ENCODE measurements at places on chromosomes 7 and 10. TPM values are rescaled to one million over a fixed set of nuclear protein-coding genes. Genes with fewer than 3 reads are reported as not detected.

The PNLIPRP3 gene
- not detected for total RNA-seq

The ECHS1 gene
- 572 TPM for total RNA-seq

The SBDS gene
- total RNA-seq: 57.9 TPM

The VPS37D gene
- total RNA-seq: 3.0 TPM

The COL28A1 gene
- not detected for total RNA-seq

The DHTKD1 gene
- 127 TPM for total RNA-seq

The C10orf53 gene
- not detected for total RNA-seq

The CCL24 gene
- 1.2 TPM for total RNA-seq

The CALML5 gene
- not detected for total RNA-seq

The AKR1E2 gene
- total RNA-seq: 2.5 TPM

The PRPS1L1 gene
- total RNA-seq: not detected

The ADAP1 gene
- 3.2 TPM for total RNA-seq

GRCh38 chr7:15609287-15609686 lies 47.5 kb upstream of the AGMO start:
- H3K36me3 ChIP-seq: no peaks in the 10 kb centered on the region
- DNase-seq: no peak
- no peaks in the 10 kb centered on the region for H3K4me1 ChIP-seq
- no peak overlapping the region for H3K27ac ChIP-seq

DNA sequence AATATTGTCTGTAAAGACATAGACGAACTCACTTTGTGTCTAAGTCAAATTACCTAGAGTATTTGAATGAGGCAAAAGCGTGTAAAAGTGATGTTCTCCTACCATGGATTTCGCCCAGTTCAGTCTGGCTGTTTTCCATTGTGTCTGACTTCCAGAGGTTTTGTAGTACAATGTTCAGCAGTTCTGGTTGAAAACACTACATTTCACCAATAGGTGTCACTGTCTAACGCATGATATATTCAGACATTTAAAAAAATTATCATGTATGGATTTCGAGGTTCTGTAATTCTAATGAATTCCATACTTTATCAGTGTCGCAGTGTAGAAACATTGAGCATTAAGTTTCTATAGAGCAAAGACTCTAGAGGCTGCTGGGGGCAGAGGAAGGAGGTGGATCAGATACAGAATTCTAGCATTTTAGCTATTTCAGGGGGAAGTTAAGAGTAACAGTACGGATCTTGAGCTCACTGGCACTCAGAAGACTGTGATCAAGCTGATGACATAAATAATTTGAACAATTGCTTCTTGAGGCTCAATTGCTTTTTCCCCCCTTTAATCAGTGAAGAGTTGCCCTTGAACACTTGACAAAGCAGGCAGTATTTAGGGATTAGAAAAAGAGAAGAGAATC lies 196.9 kb upstream of the RHOBTB1 start:
- H3K4me3 ChIP-seq: no peak overlapping the region
- no peaks in the 10 kb centered on the region for H3K4me1 ChIP-seq

DNA sequence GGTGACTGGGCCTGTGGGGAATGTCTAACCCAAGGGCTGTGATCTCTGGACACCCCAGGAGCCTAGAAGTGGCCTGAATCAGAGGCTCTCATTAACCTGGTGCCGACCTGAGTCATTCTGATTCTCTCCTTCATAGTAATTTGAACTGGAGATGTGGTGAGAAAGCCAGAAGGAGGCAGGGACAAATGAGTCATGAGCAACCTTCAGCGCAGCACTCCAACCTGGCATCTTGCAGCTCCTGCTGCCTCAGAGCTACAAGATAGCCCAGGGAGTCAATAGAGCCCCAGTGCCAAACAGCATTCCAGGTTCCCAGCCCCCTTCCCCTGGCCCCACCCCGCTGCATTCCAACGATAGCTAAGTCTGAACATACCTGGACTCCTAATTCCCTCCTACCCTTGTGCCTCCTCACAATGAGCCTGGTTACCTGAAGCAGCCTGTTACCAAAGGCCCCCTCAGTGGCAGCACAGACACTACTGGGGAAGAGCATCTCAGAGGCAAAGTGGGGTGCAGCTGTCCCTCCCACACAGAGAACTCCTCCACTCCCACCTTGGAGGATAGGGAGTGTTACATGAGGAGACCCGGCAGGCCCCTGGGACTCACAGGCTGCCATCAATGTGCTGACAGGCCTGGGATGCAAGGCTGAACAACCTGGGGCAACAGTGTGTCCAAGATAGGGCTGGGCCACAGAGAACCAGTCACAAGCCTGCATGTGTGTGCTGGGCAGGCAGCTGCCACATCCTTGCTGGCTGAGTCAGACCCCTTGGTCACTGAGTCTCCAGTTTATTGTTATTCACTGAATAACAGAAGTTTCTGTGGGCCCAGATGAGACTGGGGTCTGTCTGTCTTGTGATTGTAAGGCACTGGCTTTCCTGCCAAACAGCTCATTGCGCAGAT lies 76.8 kb upstream of the LEP start:
- peaks cover 19% of the 10 kb centered on the region for H3K4me1 ChIP-seq
- no peak overlapping the region for H3K27ac ChIP-seq
- H3K36me3 ChIP-seq: no peaks in the 10 kb centered on the region
- no peaks in the 10 kb centered on the region for H3K27me3 ChIP-seq

- H3K4me3 ChIP-seq: no peak overlapping the region
- no peaks in the 10 kb centered on the region for H3K4me1 ChIP-seq
- no peaks in the 10 kb centered on the region for H3K36me3 ChIP-seq
- H3K27ac ChIP-seq: no peak overlapping the region
- H3K27me3 ChIP-seq: no peaks in the 10 kb centered on the region
- DNase-seq: no peak
Observed at GRCh38 chr10:116699471-116700150, 42.8 kb downstream of the HSPA12A start.

DNA sequence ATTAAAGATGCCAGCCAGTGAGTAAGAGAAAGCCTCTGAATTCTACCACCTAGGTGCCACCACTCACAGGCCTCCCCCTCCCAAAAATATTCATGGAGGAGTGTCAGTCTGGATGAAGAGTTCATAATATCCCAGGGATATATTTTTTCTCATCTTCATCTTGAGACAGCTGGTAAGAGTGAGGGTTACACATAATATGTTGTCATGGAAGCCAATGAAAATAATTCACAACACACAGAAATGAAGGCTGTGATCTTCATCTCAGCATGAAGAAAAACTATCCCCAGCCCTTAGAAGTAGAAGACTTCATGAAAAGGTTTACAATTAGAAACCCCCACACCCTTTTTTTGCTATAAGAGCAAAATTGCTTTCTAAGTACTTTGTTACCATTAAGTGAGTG lies 175.6 kb downstream of the DNAH11 start:
- no peak overlapping the region for H3K27ac ChIP-seq
- no peak overlapping the region for H3K4me3 ChIP-seq
- no peak for DNase-seq
- H3K27me3 ChIP-seq: no peaks in the 10 kb centered on the region
- H3K36me3 ChIP-seq: no peaks in the 10 kb centered on the region
- H3K4me1 ChIP-seq: no peaks in the 10 kb centered on the region

GRCh38 chr10:27504808-27505460 lies 830 bp downstream of the RAB18 start:
- peaks cover 13% of the 10 kb centered on the region for H3K4me1 ChIP-seq
- no peaks in the 10 kb centered on the region for H3K27me3 ChIP-seq
- peak overlapping the region; percentile 81 for H3K27ac ChIP-seq
- peak overlapping the region; percentile 76 for H3K4me3 ChIP-seq
- no peak for DNase-seq
- no peaks in the 10 kb centered on the region for H3K36me3 ChIP-seq

GRCh38 chr7:158285383-158285770 lies 302.2 kb downstream of the PTPRN2 start:
- no peaks in the 10 kb centered on the region for H3K4me1 ChIP-seq
- H3K4me3 ChIP-seq: no peak overlapping the region
- H3K36me3 ChIP-seq: no peaks in the 10 kb centered on the region
- no peak overlapping the region for H3K27ac ChIP-seq

DNA sequence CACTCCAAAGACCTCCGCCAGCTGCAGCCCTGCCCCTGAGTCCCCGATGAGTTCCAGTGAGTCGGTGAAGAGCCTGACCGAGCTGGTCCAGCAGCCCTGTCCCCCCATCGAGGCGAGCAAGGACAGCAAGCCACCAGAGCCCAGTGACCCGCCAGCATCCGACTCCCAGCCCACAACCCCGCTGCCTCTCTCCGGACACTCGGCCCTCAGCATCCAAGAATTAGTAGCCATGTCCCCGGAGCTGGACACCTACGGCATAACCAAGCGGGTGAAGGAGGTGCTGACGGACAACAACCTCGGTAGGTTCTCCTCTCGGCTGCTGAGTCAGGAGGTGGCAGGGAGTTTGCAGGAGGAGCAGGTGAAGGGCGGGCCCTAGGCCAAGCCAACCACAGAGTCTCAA lies 59.3 kb upstream of the SH2B2 start:
- no peak for DNase-seq
- H3K36me3 ChIP-seq: peaks cover 2% of the 10 kb centered on the region
- H3K4me1 ChIP-seq: peaks cover 4% of the 10 kb centered on the region
- no peak overlapping the region for H3K4me3 ChIP-seq
- no peak overlapping the region for H3K27ac ChIP-seq

GRCh38 chr10:122756656-122757055 lies 57.0 kb upstream of the C10orf120 start:
- H3K36me3 ChIP-seq: no peaks in the 10 kb centered on the region
- H3K4me1 ChIP-seq: no peaks in the 10 kb centered on the region
- no peaks in the 10 kb centered on the region for H3K27me3 ChIP-seq
- H3K27ac ChIP-seq: no peak overlapping the region
- no peak for DNase-seq

DNA sequence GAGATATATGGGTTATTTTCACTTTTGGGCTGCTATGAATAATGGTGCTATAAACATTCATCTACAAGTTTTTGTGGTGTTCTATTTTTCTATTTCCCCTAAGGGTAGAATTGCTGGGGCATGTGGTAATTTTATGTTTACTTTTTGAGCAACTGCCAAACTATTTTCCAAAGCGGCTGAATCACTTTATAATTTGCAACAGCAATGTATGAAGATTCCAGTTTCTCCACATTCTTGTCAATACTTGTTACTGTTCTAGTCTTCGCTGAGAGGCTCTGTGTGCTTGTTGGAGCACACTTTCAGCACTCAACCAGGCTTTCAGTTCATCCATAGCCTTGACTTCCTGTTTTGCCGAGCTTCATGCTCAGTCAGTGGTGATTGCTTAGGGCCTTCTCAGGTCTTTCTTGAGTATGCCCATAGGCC lies 39.0 kb downstream of the ADK start:
- no peaks in the 10 kb centered on the region for H3K27me3 ChIP-seq
- peak overlapping the region; percentile 20 for H3K4me3 ChIP-seq
- DNase-seq: no peak
- peaks cover 33% of the 10 kb centered on the region for H3K4me1 ChIP-seq
- H3K27ac ChIP-seq: peak overlapping the region; percentile 59
- H3K36me3 ChIP-seq: no peaks in the 10 kb centered on the region

DNA sequence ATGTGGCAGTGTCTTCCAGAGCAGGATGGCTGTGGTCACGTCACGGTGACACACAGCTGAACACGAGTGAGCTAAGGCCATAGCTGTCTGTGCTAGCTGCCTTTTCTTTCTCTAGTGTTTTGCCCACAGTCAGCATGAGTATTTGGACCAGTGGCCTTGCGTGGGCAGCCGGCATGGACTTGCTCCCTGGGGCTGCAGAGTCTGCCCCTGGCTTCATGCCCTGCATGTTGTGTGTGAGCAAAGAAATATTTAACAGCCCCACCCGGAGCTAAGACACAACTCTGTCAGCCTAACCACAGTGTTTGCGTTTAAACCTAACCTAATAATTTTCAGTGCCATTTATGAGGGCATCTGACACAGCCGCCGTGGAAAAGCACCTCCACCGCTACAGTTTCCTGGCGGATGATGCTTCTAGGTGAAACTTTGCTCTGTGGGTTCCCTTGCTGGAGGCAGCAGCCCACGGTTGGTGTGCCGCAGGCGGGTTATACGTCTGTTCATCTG lies 14.6 kb downstream of the CHST12 start:
- no peaks in the 10 kb centered on the region for H3K4me1 ChIP-seq
- no peak overlapping the region for H3K4me3 ChIP-seq
- no peak for DNase-seq
- H3K36me3 ChIP-seq: no peaks in the 10 kb centered on the region
- no peak overlapping the region for H3K27ac ChIP-seq
- H3K27me3 ChIP-seq: no peaks in the 10 kb centered on the region

DNA sequence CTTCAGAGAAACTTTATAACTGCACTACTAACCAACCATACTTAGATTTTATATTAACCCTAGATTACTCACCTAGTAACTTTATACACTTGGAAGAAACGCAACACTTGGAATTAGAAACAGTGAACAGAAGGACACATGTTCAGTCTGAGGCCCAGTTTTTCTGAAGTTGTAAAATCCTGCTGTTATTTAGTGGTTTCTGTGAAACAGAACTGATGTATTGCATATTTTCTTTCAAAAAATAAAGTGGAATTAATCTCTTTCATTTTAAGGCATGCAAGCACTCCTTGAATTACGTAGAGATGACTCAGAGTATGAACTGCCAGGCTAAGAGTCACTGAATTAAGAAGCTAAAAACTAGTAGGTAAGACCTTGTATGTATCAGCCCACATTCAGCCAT lies 215.8 kb downstream of the SKAP2 start:
- H3K36me3 ChIP-seq: no peaks in the 10 kb centered on the region
- H3K4me1 ChIP-seq: no peaks in the 10 kb centered on the region
- H3K4me3 ChIP-seq: no peak overlapping the region

DNA sequence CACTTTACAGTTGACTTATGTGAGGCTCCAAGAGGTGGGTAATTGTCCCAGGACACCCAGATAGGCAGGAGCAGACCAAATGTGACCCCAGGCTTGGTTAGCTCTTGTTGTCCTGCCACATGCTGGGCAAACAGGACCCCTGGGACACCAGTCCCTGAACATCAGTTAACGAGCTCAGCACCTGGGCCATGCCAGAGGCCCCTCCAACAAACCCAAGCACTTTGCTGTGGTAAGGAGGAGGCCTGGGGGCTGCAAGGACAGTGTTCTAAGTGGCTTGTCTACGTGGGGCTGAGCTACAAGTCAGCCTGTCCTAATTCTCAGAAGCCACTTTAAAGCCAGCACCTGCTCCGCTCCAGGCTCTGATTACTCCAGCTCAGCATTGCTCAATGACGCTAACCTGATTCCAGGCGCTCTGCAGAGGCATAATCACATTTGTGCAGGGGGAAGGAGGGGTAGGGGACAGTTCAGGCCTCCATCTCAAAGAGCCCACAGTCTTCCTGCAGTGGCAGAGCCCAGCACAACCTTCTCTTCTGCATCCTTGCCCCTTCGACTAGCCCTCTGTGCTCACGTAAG lies 57.2 kb downstream of the DDC start:
- DNase-seq: peak; percentile 31
- H3K4me3 ChIP-seq: no peak overlapping the region
- no peaks in the 10 kb centered on the region for H3K36me3 ChIP-seq
- H3K4me1 ChIP-seq: no peaks in the 10 kb centered on the region
- no peaks in the 10 kb centered on the region for H3K27me3 ChIP-seq

DNA sequence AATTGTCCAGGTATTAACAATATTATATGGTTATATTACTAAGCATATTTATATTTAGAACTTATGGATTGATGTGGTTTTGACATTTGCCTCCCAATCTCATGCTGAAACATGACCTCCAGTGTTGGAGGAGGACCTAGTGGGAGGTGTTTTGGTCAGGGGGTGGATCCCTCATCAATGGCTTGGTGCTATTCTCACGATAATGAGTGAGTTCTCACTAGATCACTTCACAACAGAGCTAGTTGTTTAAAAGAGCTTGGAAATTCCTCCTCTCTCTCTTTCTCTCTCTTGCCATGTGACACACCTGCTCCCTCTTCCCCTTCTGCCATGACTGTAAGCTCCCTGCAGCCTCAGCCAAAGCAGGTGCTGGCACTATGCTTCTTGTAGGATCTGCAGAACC lies 19.0 kb downstream of the TFEC start:
- no peaks in the 10 kb centered on the region for H3K36me3 ChIP-seq
- no peak overlapping the region for H3K27ac ChIP-seq
- H3K4me3 ChIP-seq: no peak overlapping the region
- H3K4me1 ChIP-seq: no peaks in the 10 kb centered on the region
- no peaks in the 10 kb centered on the region for H3K27me3 ChIP-seq
